Tibial nerve (tissue), 4 donors: ENCODE measurements at places on chromosomes 5 and 9.

- no peak for DNase-seq
These were observed 17.2 kb downstream of the FOXD1 start for GRCh38 chr5:73431204-73431851.

- no peak for DNase-seq
These were observed 339.6 kb upstream of the SGCD start for GRCh38 chr5:155987265-155987810.

DNA sequence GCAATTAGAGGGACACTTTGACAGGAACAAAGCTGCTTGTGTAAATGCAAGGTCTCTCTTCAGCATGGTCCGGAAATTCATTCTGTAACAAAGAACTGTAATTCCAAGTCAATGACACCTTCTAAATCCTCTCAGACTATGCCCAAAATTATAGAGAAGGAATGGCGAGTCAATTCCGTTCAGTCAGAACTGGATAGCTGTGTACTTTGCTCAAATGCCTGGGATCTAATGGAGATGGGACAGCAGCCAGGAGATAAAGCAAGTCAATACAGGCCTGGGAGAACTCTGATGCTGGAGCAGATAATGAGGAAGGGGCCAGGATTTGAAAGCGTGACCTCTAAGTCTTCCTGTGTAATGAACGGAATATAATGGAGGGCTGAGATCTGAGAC is 96.4 kb upstream of the SPRY4 start:
- DNase-seq = no peak

DNA sequence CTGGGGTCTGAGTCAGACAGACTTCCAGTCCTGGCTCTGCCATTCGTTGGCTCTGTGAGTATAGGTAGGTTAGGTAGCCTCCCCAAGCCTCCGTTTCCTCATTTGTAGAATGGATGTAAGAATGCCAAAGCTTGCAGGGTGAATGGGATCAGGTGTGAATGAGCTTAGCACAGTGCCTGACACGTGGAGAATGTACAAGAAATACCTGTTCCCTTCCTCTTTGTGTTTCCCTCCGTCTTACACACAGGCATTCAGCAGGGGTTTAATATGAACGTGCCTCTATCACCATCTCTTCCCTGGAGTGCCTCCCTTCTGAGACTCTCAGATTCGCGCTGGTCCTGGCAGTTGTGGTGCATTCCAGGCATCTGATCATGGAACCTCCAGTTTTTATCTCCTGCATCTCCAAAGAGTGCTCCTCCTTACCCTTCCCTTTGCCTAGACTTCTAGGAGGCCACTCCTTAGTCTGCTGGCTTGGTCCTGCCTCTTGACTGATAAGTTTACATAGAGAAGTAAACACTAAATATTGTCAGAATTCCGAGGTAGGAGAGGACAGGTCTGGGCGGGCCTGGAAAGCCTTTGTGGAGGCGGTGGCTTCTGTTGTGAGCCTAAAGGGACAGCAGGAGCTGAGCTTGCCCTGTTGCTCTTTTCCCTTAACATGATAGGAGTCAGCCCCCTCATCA is 199.4 kb downstream of the AOPEP start:
- DNase-seq = no peak
